ENCODE measurements at places on chromosomes 6 and 20. TPM values are rescaled to one million over a fixed set of nuclear protein-coding genes. Genes with fewer than 3 reads are reported as not detected.
A peak's percentile ranks its signal among the peaks of the same experiment; 100 is the strongest.

The PET117 gene
- total RNA-seq = 15.7 TPM

The UNC5CL gene
- 1.6 TPM for total RNA-seq

- peak; percentile 43 for DNase-seq
Measured at GRCh38 chr20:51306521-51307358, 235.8 kb downstream of the NFATC2 start.

- DNase-seq = peak; percentile 45
Measured at GRCh38 chr6:33632558-33633039, 11.5 kb downstream of the ITPR3 start.

- DNase-seq = no peak
Measured at GRCh38 chr6:118324116-118324515, 224.0 kb upstream of the PLN start.

The TMEM244 gene
- not detected for total RNA-seq

DNA sequence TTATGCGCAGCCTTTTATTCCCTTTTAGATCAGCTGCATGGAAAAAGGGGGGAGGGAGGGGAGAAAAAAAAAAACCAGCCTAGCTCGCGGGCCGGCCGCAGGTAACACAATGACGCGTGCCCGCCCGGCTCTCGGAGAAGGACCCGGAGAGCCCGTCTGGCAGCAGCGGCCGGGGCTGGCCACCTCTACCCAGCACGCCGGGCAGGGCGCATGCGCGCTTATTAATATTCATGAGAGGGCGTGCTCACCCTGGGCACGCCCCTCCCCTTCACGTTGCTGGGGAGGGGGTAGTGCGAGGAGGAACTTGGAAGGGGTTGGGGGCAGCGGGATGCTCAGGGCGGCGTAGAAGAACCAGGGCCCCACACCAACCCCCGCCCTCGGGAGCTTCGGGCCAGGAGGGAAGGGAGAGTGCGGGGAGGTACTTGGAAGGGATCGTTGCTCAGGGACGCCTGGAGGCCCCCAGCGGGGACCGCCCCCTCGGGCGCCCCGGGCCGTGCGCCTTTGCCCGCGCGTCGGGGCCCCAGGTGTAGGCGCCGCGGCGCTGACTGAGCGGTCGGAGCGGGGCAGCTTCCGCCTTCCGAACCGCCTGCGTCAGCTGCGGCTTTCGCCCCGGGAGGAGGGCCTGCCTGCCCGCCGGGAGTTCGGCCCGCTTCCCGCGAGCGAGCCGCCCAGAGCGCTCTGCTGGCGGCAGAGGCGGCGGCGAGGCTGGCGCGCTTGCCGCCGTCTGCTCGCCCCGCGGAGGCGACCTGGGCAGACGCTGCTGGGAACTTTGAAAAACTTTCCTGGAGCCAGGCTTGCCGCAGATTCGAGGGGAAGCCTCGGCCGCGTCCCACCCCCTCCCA lies at the start of gene JAG1:
JAG1 (minus strand) TSS at position 158 of the 842 bp plus-strand sequence. CDS start 469 bp downstream, outside the sequence.
- peak; percentile 78 for DNase-seq

DNA sequence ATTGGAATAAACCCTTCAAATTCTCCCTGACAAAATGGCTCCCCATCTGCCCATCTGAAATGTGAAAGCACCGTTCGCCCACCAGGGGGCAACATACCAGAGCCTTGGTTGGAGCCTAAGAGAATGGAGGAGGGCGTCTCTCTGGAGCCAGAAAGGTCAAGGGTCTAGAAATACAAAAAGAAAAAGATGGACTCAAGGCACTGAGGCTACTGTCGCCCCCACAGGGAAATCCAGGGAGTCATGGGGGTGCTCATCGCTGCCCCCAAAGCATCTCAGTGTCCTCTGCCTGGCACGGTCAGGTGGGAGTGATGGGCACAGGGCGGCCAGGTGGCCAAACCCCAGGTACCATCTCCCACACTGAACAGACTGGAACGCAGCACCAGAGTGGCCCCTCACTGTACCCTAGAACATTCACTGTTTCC lies 136.3 kb downstream of the ZMYND8 start:
- peak; percentile 19 for DNase-seq

GRCh38 chr6:17450397-17450796 lies 57.0 kb downstream of the CAP2 start:
- DNase-seq = no peak

The HLA-DOA gene
- total RNA-seq = 0.37 TPM

GRCh38 chr20:50992733-50993457 lies 30.0 kb downstream of the KCNG1 start:
- DNase-seq = peak; percentile 41

DNA sequence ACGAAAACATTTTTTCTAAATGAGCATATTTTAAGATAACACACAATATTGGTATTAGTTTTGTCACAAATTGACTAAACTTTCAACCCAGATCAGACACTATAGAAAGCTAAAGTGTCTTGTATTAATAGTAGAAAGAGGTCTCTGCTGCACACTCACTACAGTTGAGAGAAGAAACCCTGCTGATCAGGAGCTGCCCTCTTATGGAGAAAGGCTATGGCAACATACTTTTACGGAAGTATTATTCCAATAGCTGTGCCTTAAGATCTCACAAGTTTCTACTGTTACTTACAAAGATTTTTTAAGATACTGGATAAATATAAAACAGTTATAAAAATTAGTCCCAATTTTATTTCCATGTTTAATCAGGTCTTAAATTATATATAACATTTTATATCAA lies 155.7 kb downstream of the RIMS1 start:
- DNase-seq = no peak

DNA sequence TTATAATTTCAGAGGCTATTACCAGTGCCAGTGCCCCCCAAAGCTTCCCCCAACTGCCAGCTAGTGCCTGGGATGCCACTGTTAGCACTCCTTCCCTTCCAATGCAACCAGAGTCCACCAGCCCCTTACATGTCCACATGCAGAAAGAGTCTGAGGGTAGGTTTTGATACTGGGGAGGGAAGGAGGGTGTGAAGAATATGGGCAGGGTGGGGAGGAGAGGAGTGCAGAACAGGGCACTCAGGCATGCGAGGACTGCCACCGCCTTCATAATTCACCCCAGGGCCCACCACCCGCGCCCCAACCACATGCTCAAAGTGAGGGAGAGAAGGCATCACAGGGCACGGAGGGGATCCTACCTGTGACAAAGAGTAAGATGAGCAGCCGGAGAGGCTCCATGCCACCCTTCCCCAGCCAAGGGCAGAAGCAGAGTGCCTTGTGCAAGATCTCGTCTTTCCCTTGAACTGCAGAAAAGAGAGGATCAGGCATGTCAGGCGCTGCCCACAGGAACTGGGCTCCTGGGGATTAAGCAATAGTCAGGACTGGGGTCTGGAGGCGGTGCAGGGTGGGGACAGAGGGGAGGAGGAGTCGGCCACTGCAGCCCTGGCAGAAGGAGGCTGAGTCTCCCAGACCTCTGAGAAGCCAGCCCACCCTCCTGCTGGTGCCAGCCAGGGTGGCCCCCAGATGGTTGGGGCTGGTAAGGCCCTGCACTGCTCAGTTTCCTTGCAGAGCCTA lies at the start of gene TREM2:
TREM2 (minus strand) TSS at position 430 of the 732 bp plus-strand sequence; CDS start at position 396, 34 bp downstream.
- DNase-seq = no peak

The TREML2 gene
- 3.7 TPM for total RNA-seq

GRCh38 chr6:44262467-44263353 lies 2.6 kb downstream of the NFKBIE start:
- DNase-seq = no peak

GRCh38 chr6:52595796-52596130 lies 18.9 kb upstream of the TRAM2 start:
- no peak for DNase-seq

The C6orf141 gene
- total RNA-seq = not detected
